CD8-positive, alpha-beta memory T cell (primary cell): ENCODE measurements at places on chromosomes 7 and 10.

GRCh38 chr7:101971457-101971856 lies 154.0 kb downstream of the CUX1 start:
- DNase-seq, result no peak

DNA sequence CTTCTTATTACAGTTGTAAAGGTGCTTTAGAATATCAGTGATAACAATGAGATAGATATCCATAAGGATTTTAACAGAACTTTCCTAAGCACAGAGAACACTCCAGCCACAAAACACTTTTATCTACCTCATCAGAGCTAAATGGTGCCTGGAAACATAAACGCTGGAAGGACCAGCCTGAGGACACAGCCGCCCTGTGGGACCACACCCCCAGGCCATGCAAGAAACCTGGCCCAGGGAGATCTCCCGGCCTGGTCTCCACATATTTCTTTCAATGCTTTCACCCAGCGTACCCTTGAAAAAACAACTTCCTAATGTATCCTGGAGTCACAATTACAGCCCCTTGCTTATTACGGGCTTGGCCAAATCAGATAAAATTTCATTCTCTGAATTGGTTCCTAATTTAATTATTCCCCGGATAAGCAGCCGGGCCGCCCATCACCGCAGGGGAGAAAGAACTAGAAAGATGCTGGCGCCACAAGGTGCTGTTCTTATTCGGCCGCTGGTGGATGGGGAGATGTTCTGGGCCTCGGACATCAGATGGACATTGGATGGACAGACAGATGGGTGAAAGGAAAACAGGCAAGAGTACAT lies 11.8 kb downstream of the CHST15 start:
- no peak for DNase-seq

- DNase-seq, result no peak
These were observed 71.9 kb upstream of the DUSP5 start for GRCh38 chr10:110425684-110426293.

GRCh38 chr10:120540486-120540885 lies 83.5 kb downstream of the PLPP4 start:
- no peak for DNase-seq

DNA sequence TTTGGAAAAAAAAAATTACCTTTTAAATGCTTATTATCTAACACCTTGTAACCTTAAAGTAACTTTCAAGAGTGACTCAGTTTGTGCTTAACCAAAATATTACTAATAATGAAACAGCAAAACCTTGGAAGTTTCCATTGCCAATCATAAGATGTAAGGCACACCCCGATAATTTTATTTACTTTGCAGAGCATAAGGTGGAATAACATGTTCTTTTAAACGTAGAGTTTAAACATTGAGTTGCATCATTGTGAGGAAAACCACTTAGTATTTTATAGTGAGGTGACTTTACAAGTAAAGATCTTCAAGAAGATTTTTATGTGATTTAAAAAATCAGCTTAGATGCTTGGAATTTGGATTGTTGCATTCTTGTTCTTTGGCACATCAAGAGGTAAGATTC lies at the start of gene PNLIPRP3:
Gene PNLIPRP3 (plus strand): TSS at position 177 of the 400 bp plus-strand sequence. CDS start 166 bp downstream, at position 343.
- no peak for DNase-seq

GRCh38 chr10:13528875-13529713 lies at the start of gene BEND7:
Gene BEND7, minus strand, starts transcription at chr10:13529014. Its CDS starts 481 bp downstream, at chr10:13528533.
- no peak for DNase-seq
